Mucosa of descending colon (tissue), 3 donors: ENCODE measurements at places on chromosomes 4 and X. TPM values are rescaled to one million over a fixed set of nuclear protein-coding genes. Genes with fewer than 3 reads are reported as not detected.
A peak's percentile ranks its signal among the peaks of the same experiment; 100 is the strongest.

The RRH gene
- total RNA-seq = not detected

The USP17L12 gene
- total RNA-seq = not detected

- DNase-seq = peak; percentile 59
Measured at GRCh38 chrX:9465380-9466123, 694 bp downstream of the TBL1X start.

GRCh38 chrX:74523224-74523623 lies 91.2 kb downstream of the RLIM start:
- DNase-seq = no peak

DNA sequence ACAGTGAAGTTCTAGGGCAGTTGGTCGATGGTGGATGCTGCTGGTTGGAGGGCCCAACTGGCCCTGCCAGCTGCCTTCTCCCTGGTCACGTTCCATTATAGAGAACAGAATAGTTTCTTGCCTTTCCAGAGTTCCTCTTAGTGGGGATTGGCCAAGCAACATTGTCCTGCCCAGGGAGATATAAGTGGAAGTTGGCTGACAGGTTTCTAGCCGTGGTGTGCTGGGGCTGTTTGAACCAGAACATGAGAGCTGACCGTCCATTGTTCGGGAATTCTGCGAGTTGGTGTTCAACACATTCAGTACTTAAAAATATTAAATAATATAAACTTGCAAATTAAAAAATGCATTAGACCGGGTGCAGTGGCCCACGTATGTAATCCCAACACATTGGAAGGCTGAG lies 3.5 kb upstream of the AFAP1 start:
- DNase-seq = no peak

GRCh38 chrX:148270499-148270898 lies 229.9 kb upstream of the AFF2 start:
- no peak for DNase-seq

- peak; percentile 42 for DNase-seq
Measured at GRCh38 chrX:13463608-13464007, 105.8 kb upstream of the EGFL6 start.

DNA sequence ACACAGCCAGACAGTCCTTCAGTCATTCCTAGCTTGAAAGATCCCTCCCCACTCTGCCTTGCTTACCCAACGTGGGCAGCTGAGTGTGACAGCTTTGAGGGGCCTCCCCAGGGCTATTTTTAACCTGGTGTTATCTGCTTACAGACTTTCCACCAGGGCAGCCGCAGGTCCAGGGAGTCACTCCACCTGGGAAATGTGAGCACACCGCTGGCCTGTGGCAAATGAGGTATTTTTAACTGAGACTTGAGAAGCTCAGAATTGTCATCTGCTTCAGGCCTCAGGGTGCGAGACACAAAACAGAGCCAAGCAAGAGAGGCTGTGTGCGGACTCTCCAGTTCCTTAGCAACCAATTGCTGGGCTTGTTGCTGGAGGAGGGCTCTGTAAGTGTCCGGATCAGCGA lies 13.0 kb downstream of the CORIN start:
- DNase-seq = no peak

DNA sequence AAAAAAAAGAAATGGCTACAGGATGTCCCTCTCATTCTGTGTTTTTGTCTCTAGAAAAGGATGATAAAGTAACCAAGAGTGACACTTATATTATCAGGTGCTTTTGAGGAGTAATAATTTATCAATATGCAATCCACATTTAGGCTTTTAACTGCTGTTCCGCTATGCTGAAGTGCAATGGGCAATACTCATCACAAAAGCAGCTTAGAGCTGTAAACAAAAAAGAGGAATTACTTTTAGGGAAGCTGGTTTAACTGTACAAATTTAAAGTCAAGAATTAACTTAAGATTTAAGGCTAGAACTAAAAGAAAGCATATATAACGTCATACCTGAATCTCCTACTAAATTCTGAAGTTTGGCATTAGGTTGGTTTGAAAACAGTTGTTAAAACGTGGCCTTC lies 93.5 kb upstream of the DDX3X start:
- no peak for DNase-seq

DNA sequence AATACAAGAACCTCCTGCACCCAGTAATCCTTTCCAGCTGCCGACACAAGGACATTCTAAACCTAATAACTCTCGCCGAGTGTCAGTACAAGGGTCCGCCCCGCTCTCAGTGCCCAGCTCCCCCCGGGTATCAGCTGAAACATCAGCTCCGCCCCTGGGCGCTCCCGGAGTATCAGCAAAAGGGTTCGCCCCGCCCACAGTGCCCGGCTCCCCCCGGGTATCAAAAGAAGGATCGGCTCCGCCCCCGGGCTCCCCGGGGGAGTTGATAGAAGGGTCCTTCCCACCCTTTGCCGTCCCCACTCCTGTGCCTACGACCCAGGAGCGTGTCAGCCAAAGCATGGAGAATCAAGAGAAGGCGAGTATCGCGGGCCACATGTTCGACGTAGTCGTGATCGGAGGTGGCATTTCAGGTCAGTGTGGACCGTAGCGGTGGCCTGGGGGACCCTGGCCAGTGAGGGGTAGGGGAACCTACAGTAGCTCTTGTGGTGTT lies at the start of gene MAOA:
Gene MAOA (plus strand): TSS at position 295 of the 490 bp plus-strand sequence. CDS start 43 bp downstream, at position 338.
- peak; percentile 90 for DNase-seq

The MSANTD1 gene
- total RNA-seq = 0.58 TPM

DNA sequence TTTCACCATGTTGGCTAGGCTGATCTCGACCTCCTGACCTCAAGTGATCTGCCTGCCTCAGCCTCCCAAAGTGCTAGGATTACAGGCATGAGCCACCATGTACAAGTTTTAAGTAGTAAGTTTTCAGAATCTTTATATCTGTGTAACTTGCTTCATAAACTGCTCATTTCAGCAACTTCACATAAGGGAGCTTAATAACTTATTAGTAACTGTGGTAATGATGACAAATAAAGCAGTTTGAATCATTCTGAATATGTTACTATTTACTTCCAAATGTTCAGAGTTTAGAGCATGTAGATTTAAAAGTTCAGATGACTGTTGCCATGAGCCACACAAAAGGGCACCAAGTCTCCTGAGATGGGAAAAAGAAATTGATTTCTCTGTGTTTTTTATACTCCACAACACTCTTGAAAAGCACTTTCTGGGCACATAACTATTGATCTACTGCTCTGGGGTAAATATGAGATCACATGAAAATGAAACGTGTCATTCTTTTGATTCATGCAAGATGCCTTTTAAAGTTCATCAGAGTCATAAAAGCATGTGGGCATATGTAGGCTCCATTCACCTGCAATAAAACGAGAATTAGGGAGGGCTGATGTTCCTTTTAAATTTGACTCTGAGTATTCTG lies 14.1 kb upstream of the CA5B start:
- no peak for DNase-seq

- DNase-seq = no peak
Measured at GRCh38 chr4:125750399-125750798, 435.6 kb downstream of the FAT4 start.

GRCh38 chr4:152981278-152981677 lies 45.2 kb downstream of the FHDC1 start:
- no peak for DNase-seq

GRCh38 chrX:49192722-49193328 lies 6.7 kb upstream of the PRICKLE3 start:
- DNase-seq = no peak

GRCh38 chr4:123507376-123507775 lies 110.8 kb downstream of the SPRY1 start:
- no peak for DNase-seq

DNA sequence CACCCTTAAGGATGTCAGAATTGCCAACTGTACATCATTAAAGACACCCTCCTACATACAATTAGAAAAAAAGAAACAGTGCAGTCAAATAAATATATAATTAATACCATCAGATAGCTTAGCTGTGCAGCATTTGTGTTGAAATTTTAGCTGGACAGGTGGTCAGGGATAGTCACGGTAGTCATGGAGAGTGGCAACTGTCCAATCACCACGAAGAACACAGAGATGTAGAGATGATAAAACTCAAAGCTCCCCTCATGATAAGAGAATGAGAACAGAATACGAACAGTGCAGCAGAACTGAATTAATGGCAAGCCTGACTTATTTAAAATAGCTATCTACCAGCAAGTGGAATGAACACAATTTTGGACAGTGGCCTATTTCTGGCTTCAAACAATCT lies 27.2 kb downstream of the SLC39A8 start:
- DNase-seq = no peak

GRCh38 chr4:21765810-21766407 lies 182.7 kb downstream of the KCNIP4 start:
- DNase-seq = peak; percentile 60

GRCh38 chr4:105989485-105990242 lies 94.4 kb downstream of the NPNT start:
- no peak for DNase-seq

The SYAP1 gene
- 46.9 TPM for total RNA-seq

- no peak for DNase-seq
Measured at GRCh38 chr4:20890761-20891160, 190.5 kb downstream of the PACRGL start.

The NKX1-1 gene
- not detected for total RNA-seq

The RAB9A gene
- total RNA-seq = 40.8 TPM

The DEFB131A gene
- total RNA-seq = not detected

The MAGEB2 gene
- total RNA-seq = not detected

The SLC16A2 gene
- 7.9 TPM for total RNA-seq

DNA sequence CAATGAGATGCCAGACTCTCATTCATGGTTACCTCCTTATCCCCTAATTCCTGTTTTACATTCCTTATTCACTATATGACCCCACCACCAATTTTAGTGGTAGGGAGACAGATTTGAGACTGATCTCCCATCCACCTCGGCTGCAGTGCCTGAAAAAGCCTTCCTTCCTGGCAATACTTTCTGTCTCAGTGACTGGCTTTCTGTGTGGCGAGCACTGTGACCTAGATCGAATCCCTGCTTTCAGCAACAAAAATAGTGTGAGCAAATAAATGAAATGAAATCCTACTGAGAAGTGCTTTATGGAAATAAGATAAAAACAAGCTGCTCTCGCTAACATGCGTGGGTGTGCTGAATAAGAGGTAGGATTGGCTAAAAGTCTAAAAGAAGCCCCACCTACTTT lies 165.3 kb downstream of the GPM6A start:
- DNase-seq = no peak

GRCh38 chr4:80732010-80732409 lies 298.5 kb upstream of the BMP3 start:
- DNase-seq = no peak

- no peak for DNase-seq
Measured at GRCh38 chrX:55127692-55128091, 38.9 kb downstream of the PAGE2 start.

GRCh38 chr4:104519588-104519987 lies 24.9 kb upstream of the CXXC4 start:
- no peak for DNase-seq

- no peak for DNase-seq
Measured at GRCh38 chr4:31169846-31170245, 449.7 kb downstream of the PCDH7 start.

The TLR1 gene
- total RNA-seq = 7.7 TPM

The SASH3 gene
- total RNA-seq = 7.2 TPM

GRCh38 chr4:6680372-6681034 lies 13.2 kb upstream of the S100P start:
- no peak for DNase-seq

- DNase-seq = no peak
Measured at GRCh38 chr4:54780149-54780495, 122.4 kb downstream of the KIT start.

DNA sequence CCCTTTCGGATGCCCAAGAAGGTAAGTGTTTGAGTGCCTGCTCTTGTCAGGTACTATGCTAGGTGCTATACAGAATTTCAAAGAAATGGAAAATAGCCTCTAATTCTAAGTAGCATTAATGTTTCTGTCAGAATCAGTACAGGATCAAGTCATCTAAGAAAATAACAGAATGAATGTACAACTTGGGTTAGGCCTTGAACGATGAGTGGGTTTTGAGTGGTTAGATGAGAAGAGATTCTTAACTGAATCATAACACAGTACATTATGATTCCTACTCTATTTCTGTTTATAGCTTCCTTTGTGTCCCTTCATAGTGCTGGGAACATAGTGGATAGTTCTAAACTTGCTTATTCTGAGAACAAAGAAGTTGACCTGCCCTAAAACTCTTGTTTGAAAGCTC lies 253.9 kb downstream of the GLUD2 start:
- no peak for DNase-seq

The FAM241A gene
- 0.75 TPM for total RNA-seq

The CPE gene
- total RNA-seq = 26.3 TPM

DNA sequence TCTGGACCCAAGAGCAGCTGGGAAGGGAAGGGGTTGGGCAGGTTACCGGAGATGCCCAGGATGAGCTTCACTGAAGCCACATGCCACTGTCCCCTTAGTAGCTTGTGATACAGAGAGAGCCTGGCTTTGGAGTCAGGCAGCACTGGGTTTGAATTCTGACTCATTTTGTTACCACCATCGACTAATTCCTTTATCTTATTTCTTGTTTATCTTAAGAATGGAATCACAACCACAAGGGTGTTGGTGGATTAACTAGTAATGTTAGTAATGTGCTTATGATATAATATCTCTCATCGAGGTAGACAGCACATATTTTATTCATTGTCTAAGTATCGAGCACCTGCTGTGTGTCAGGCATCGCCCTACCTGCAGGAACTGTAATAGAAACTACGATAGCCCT lies 17.7 kb upstream of the STX18 start:
- DNase-seq = no peak

GRCh38 chrX:96436105-96436504 lies 248.5 kb upstream of the DIAPH2 start:
- no peak for DNase-seq

The NHS gene
- total RNA-seq = 11.7 TPM

- no peak for DNase-seq
Measured at GRCh38 chrX:69305333-69306062, 140.2 kb upstream of the PJA1 start.

GRCh38 chr4:88341227-88342192 lies 37.1 kb upstream of the HERC6 start:
- peak; percentile 12 for DNase-seq

The RGN gene
- 0.67 TPM for total RNA-seq

DNA sequence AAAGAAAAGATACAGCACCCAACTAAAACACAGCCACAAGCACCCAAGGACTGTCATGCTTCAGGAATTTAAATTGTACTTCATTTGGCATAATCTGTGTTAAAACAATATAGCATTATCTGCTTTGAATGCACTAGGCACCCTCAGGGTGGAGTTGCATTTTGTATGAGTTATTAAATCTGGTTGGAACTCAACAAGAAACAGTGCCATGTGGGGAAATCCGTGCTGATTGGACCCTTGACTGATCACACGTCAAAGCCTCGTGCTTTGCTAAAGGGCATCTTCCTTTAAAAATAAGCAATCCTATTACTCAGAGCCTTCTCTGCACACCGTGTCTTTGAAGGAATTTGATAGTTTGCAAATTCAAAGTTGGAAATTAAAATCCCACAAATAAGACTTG lies 35.4 kb downstream of the IGFBP7 start:
- no peak for DNase-seq

GRCh38 chr4:7238300-7238960 lies 46.1 kb downstream of the SORCS2 start:
- no peak for DNase-seq

The JCHAIN gene
- 258 TPM for total RNA-seq

The GPAT3 gene
- total RNA-seq = 43.3 TPM

DNA sequence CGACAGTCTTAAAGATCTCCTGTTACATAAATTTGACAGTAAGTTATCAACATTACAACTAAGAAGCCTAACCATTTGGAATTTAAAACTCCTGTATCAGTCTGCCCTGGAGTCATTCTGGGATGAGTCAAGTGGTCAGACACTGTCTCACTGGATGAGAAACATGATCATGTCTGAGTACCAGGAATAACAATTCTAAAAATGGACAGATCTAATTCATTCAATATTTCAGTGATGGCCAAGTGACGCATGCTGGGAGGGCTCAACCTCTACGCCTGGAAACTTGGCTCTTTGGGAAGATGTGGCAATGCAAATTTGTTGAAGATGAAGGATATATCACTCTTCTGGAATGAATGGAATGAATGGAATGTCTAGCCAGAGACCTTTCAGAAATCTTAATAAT lies 1427.2 kb downstream of the STIM2 start:
- no peak for DNase-seq
